Hepatocyte (in vitro differentiated cells): ENCODE measurements at places on chromosomes 1 and 21. TPM values are rescaled to one million over a fixed set of nuclear protein-coding genes. Genes with fewer than 3 reads are reported as not detected.

- no peaks in the 10 kb centered on the region for H3K36me3 ChIP-seq
- no peaks in the 10 kb centered on the region for H3K4me1 ChIP-seq
Observed at GRCh38 chr1:167095368-167095767, 1.5 kb downstream of the STYXL2 start.

GRCh38 chr1:85062425-85063026, 14.2 kb upstream of the MCOLN3 start:
- peak overlapping the region; percentile 5 for H3K27ac ChIP-seq
- peak overlapping the region; percentile 2 for H3K4me3 ChIP-seq
- H3K36me3 ChIP-seq = no peaks in the 10 kb centered on the region
- H3K4me1 ChIP-seq = no peaks in the 10 kb centered on the region

- no peak overlapping the region for H3K27ac ChIP-seq
- DNase-seq = no peak
- no peaks in the 10 kb centered on the region for H3K36me3 ChIP-seq
- no peaks in the 10 kb centered on the region for H3K4me1 ChIP-seq
- no peaks in the 10 kb centered on the region for H3K27me3 ChIP-seq
Observed at GRCh38 chr1:88697503-88697902, 13.4 kb downstream of the PKN2 start.

DNA sequence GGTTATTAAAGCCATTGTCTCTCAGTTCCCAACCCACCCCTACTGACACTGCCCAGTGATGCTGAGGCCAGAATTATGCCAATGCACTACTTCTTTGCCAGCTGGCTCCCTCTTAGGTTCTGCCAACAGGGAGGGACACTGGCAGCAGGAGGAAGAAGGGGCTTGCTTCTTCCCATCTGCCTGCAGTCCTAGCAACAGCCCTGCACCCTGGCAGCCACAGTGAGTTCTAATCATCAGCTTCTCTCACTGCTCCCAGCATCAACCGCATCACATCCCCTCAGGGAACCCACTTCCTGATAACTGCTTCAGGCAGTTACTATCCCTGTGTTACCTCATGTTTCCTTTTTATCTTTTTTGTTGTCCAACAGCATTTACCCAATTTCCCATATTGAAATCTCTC, 86.2 kb downstream of the UBR4 start:
- no peak overlapping the region for H3K27ac ChIP-seq
- peaks cover 17% of the 10 kb centered on the region for H3K36me3 ChIP-seq
- no peak for DNase-seq
- no peak overlapping the region for H3K4me3 ChIP-seq
- H3K27me3 ChIP-seq = no peaks in the 10 kb centered on the region

- no peak overlapping the region for H3K4me3 ChIP-seq
- H3K4me1 ChIP-seq = peaks cover 10% of the 10 kb centered on the region
- no peak for DNase-seq
Observed at GRCh38 chr1:47853852-47854251, 143.3 kb downstream of the TRABD2B start.

DNA sequence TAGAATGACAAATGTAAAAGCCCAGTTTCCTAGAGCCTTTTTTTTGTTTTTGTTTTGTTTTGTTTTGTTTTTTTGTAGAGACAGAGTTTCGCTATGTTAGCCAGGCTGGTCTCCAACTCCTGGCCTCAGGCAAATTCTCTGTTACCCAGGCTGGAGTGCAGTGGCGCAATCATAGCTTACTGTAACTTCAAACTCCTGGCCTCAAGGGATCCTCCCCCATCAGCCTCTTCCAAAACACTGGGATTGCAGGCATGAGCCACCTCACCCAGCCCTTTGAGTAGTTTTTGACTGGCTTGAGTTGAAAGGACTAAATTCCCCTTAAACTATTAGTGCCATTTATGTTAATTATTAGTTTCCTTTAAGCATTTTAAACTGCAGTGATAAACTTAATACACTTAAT, 28.8 kb upstream of the ZBTB18 start:
- DNase-seq = no peak
- H3K4me1 ChIP-seq = no peaks in the 10 kb centered on the region
- H3K27me3 ChIP-seq = no peaks in the 10 kb centered on the region
- no peak overlapping the region for H3K4me3 ChIP-seq
- H3K36me3 ChIP-seq = no peaks in the 10 kb centered on the region
- no peak overlapping the region for H3K27ac ChIP-seq

- no peaks in the 10 kb centered on the region for H3K4me1 ChIP-seq
- no peaks in the 10 kb centered on the region for H3K36me3 ChIP-seq
- H3K27me3 ChIP-seq = no peaks in the 10 kb centered on the region
- H3K4me3 ChIP-seq = no peak overlapping the region
Observed at GRCh38 chr1:11602424-11602823, 51.8 kb downstream of the FBXO2 start.

DNA sequence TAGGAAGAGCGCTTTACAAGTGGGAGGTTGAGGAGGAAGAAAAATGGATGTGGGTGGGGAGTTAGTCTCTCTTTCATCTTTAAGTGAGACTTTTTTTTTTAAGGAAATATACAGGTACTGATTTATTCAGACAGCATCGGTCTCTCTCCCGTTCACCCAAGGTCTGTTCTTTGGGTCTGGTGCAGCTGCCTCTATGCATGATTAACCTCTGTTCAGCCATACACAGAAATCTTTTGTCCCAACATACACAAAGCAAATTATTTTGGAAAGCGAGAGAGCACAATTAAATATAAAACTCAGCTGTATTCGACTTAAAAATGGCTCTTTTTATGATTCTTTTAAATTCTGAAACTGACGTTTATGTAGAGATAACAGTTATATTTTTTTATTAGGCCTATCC, 11.0 kb downstream of the PROX1 start:
- H3K27me3 ChIP-seq = no peaks in the 10 kb centered on the region
- peaks cover 14% of the 10 kb centered on the region for H3K4me1 ChIP-seq
- DNase-seq = no peak

The DESI2 gene
- 48.2 and 48.6 TPM in 2 replicates for total RNA-seq

The PLA2G2F gene
- not detected in 2 replicates for total RNA-seq
